AG08395 (cell line): ENCODE measurements at places on chromosomes 4 and X.

DNA sequence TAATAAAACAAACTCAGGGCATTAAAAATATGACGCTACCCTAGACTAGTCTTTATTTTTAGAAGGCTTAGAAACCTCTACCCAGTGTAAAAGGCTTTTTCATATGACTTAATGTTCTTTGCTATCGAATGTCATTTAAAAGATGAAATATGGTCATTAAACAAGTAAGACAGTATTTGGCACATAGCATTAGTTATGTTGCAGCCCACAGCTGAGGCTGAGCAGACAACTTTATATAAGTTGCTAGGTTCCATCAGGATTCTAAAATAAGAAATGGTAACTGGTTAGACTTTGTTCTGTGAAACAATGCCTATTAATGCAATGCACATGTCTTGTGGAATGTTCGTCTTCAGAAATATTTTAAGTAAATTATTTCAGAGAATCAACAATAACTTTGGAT lies 10.4 kb upstream of the PRSS12 start:
- no peak for DNase-seq

GRCh38 chrX:71637848-71638247 lies 19.5 kb upstream of the CXCR3 start:
- DNase-seq: peak; percentile 46

GRCh38 chrX:45295259-45295986 lies 94.7 kb upstream of the DIPK2B start:
- DNase-seq: peak; percentile 4

GRCh38 chrX:45596188-45596808 lies 395.6 kb upstream of the DIPK2B start:
- peak; percentile 20 for DNase-seq

- DNase-seq: peak; percentile 39
Observed at GRCh38 chrX:103343105-103343504, 13.1 kb downstream of the TCEAL7 start.

DNA sequence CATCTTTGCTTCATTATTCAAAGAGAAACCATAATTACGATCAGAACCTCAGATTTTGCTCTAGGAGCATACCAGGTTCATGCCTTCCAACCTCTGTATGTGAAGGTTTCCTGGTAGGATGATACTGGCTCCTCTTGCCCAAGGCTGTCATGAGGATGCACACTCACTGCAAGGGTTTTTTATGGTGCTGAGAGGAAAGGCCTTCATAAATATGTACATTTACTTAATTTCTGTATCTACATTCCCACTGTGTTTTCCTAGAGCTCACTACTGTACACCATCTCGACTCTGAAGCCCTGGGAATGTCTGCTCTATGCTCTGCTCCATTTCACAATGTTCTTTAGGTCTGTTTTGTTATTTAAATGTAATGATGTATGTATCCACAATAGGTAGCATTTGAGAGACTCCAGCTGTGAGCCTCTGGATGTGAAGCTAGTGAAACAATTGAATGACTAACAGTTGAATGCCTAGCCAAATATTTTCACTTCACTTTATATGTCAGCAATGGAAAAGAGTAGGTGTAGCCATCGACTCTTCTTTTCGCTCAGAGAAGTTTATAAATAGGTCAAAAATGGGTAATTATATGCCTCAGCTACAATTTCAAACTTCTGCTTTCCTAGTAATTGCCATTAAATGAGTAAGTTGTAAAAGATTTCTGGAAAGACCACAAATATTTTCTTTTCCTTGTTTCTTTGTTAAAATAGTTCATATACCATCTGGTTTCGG lies 228.0 kb downstream of the PALLD start:
- peak; percentile 27 for DNase-seq

DNA sequence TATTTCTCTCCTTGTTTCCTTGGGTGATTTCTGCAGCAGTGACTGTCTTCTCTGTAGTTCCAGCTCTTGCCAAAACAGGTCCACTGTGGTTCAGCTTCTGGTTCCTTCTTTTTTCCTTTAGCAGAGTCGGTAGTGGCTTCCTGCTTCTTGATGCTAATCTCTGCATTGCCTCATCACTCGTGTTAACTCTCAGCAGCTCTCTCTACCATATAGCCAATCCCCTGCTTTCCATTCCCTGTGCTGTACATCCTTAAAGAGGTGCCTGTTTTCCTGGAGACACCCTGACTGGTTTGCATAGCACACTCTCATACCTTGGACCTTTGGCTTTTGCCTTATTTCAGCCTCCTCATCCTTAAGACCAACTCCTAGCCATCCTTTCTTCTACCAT lies 191.2 kb upstream of the LNX1 start:
- no peak for DNase-seq

DNA sequence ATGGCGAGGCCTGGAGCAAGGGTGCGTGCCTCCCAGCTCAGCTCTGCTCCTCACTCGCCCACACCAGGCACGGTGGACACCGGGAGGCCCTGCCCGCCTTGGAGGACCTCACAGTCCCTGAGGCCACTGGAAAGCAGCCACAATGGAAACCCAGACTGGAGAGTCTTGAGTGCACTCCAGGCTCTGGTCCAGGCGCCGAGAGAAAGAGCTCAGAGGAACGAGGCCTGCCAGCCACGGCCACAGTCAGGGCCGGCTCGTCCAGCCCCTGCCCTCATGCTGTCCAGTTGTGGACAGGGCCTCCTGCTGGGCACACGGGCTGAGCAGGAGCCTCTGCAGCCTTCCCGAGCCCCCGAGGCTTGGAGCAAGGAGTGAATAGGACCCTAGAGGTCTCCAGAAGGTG lies 53.3 kb upstream of the GRPEL1 start:
- no peak for DNase-seq

DNA sequence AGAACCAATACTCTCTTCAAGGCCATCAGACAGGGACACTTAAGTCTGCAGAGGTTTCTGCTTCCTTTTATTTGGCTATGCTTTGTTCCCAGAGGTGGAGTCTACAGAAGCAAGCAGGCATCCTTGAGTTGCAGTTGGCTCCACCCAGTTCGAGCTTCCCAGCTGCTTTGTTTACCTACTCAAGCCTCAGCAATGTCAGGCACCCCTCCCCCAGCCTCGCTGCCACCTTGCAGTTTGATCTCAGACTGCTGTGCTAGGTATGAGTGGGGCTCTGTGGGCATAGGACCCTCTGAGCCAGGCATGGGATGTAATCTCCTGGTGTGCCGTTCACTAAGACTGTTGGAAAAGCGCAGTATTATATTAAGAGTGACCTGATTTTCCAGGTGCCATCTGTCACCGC lies 12.6 kb upstream of the UGT2B15 start:
- DNase-seq: no peak

DNA sequence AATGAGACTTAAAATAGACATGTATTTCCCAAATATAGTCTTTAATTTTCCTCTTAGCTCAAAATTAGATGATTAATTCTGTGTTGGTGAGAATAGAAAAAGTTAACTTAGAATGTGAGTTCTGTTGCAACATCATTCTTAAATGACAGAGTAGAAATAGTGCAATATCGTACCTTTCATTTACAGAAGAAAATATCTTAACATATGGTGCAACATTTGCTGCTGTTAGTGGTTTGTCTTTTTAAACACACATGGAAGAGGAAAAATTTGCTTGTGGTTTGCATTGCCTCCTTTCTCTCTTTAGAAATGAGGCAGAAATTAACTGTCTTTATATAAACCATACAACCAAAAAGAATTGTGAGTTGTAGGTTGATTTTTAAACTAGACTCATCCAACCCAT lies 39.3 kb upstream of the FHDC1 start:
- no peak for DNase-seq

GRCh38 chr4:169269916-169270809 lies 593 bp downstream of the SH3RF1 start:
- peak; percentile 33 for DNase-seq

GRCh38 chrX:74321191-74321590 lies 17.2 kb downstream of the ZCCHC13 start:
- DNase-seq: no peak

DNA sequence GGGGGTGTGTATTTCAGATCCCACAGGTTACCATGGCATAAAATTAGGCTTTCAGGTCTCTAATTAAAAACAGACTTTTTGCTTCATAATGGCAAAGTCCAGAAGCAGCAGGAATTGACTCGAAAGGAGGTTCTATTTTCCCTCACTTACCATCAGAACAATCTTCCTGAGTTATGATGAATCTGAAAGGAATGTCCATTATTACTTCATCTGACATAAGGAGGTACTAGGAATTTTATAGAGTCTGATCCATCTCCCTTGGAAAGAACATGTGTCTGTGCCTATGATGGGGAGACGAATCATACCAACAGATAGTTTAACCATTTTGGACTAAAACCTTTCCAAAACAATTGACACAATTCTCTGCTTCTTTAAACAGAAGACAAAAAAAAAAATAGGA lies 206.3 kb upstream of the FGF13 start:
- DNase-seq: peak; percentile 50

DNA sequence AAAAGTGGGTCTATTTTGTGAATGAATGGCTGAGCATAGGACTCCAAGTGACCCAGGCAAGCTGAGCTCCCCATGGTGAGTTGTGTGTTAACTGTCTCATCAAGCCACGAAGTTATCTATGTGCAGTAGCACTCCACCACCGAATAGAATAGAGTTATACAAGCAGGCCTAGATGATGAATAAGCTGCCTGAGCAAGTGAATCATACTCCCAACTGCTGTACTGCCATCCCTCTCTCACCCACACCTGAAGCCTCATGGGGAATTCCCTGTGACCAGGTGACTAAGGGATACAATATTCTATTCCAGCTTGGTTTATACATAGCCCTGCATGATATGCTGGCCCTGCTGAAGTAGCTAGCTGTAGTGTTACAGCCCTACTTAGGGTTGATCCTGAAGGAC lies 38.7 kb downstream of the KDM5C start:
- DNase-seq: peak; percentile 28

DNA sequence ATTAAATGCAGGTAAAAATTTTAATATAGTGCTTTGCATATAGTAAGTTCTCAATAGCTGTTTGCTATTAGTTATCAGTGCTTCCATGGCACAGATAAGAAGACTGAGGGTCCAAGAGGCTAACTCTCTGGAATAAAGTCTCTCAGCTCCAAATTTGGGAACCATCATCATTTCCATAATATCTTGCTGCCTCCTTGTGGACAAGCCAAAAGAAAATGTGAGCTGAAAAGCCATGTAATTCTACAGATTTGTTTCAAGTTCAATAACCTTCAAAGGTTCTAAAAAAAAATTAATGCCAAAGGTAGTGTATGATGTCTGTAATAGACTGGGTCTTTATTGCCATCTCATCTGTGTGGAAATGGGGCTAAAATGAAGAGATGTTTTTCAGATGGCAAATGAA lies 136.9 kb upstream of the VCX start:
- no peak for DNase-seq

DNA sequence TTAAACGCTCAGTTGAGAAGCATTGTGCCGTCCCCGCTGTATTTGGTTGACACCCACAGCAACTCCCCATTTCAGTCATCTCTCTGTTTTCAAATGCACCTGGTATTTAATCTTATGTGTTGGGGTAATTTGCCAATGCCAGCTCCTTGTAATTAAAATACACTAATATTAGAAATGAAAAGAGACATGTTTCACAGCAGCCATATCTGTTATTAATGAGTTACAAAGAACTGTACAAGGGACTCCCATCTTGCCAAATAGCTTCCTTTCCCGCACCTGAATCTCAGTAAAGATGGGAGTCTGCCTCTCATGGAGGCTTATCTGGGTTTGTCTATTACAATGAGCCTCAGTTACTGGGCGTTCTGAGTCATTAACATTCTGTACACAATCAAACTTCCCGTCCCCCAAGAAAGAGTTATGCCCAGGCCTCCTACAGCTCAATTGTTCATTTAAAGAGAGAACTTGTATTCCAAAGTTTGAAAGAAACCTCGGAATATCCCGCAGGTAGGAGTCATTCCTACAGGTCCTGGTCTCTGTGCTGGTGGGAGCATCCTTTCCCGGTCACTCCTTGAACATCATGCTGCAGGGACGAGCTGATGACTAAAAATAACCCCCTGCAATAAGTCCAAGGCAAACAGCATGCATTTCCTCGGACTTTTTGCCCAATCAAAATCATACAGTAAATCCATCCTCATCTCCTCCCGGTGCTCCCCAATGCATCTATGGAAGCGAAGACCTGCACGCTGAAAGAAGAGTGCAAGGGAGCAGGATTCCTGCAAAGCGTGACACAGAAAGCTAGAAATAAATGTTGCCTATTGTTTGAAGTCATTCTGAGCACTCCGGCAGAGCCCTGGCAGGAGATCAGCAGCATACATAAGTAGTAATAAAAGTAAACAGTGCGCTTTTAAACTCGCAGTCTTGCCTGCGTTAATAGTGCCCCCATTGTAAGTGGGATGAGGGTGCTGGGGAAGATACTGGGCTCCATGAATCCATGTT lies 926 bp downstream of the NDP start:
- no peak for DNase-seq

- no peak for DNase-seq
Observed at GRCh38 chr4:30362436-30362835, 357.7 kb upstream of the PCDH7 start.

- no peak for DNase-seq
Observed at GRCh38 chrX:10602646-10603045, 17.7 kb downstream of the MID1 start.

DNA sequence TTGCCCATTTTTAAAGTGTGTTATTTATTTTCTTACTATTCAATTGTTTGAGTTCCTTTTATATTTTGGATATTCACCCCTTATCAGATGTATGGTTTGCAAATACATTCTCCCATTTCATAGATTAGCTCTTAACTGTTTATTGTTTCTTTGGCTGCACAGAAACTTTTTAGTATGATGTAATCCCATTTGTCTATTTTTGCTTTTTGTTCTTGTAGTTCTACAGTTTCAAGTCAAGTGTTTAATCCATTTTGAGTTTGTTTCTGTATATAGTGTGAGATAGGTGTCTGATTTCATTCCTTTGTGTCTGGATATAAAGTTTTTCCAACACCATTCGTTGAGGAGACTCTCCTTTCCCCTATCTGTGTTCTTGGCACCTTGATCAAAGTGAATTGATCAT lies 97.4 kb upstream of the CAMK2D start:
- DNase-seq: no peak

DNA sequence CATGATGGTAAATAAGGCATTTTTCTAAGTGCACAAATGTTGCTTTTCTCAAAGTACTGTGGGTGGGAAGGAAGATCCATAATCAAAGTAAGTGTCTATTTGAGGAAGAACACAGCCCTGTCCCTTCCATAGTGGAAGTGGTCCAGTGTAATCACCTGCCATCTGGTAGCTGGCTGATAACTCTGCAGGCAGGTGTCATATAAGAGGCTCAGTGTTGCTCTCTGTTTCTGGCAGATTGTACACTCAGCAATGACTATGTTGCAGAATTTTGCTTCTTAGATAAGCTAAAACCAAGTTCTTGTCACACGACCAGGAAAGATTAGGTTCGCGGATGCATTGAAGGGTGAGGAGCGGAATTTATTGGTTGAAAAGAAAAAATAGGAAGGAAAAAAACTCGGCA lies 20.9 kb downstream of the SAGE1 start:
- no peak for DNase-seq

- DNase-seq: no peak
Observed at GRCh38 chrX:102958794-102959193, 21.7 kb downstream of the RAB40AL start.

DNA sequence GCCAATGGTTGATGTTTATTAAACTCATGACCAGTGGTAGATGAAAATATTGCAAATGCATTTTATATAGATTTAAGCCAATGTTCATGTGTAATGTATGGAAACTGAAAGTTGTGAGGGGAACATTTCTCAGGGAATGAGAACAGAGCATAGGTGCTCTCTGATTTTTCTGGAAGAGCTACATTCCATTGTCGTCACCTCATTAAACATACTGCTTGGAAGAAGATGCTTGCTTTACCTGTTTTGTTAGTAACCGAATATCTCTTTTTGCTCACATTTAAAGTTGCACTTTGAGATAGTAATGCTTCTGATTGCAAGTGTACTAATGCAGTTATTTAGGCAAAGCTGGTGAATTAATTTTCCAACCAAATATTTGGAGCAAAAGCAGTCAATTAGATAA lies 93.8 kb upstream of the CLCN4 start:
- no peak for DNase-seq
